Stimulated activated CD8-positive, alpha-beta memory T cell treated with anti-CD3 and anti-CD28 coated beads, Interleukin-7, amount 100 ng/mL, for 1 hour (primary cell): ENCODE measurements at places on chromosomes 2 and 18.

DNA sequence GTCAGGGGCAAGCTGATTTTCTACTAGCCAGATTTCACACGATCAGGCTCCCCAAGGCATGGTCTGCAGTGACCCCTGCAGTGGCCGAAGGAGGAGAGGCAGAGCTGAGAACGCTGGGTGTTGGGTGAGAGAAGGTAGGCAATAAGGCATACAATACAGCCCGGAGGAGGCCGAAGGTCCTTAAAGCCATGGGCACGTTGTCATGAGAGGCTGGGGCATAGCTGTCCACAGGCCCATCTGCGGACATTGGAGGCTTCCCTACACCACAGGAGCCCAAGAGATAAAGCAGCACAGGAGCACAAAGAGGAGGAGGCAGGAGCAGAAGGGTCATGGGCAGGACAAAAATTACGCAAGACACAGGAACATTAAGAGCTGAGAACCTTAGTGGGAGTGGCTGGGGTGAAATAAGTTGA is 16.7 kb upstream of the BZW1 start:
- no peak for DNase-seq

GRCh38 chr2:141490886-141491285 is 639.9 kb downstream of the LRP1B start:
- DNase-seq, result no peak

DNA sequence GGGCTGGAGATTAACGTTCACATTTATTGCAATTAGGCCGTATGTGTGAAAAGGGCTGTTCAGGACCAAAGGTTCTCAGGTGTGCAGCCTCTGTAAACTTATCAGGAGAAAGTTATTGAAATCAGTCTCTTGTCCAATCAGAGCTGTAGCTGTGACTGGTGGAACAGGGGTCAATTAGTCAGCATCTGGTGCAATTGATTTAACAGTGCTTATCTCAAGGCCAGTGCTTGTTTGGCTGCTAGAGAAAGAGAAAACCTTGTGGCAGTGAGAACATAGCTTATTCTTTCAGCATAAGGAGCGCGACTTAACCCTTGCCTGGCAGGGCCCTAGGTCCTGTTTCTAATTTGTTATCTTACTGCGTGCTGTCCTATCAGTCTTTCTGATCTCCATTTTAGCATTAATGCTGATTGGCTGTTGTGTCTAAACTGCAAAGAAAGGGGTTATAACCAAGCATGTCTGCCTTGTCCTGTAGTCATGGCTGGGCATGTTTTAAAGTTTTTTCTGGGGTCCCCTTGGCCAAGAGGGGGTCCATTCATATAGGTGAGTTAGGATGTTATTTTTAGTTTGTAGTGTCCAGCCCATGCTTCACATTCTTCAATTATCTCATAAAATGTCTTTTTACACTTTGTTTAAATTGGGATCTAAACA is 66.4 kb downstream of the CYB5A start:
- no peak for DNase-seq

- DNase-seq, result no peak
These were observed 249.0 kb downstream of the TRIB2 start for GRCh38 chr2:12965540-12966269.

GRCh38 chr2:11752906-11753305 is 6.5 kb downstream of the LPIN1 start:
- DNase-seq, result no peak
